ENCODE measurements at places on chromosomes 7 and 10.

- DNase-seq = peak; percentile 33
Observed at GRCh38 chr10:122780391-122780790, 65.3 kb downstream of the CUZD1 start.

GRCh38 chr7:17094963-17095574 is 203.4 kb upstream of the AHR start:
- DNase-seq = no peak

- DNase-seq = peak; percentile 80
Observed at GRCh38 chr10:112811741-112812551, 138.1 kb upstream of the TCF7L2 start.

DNA sequence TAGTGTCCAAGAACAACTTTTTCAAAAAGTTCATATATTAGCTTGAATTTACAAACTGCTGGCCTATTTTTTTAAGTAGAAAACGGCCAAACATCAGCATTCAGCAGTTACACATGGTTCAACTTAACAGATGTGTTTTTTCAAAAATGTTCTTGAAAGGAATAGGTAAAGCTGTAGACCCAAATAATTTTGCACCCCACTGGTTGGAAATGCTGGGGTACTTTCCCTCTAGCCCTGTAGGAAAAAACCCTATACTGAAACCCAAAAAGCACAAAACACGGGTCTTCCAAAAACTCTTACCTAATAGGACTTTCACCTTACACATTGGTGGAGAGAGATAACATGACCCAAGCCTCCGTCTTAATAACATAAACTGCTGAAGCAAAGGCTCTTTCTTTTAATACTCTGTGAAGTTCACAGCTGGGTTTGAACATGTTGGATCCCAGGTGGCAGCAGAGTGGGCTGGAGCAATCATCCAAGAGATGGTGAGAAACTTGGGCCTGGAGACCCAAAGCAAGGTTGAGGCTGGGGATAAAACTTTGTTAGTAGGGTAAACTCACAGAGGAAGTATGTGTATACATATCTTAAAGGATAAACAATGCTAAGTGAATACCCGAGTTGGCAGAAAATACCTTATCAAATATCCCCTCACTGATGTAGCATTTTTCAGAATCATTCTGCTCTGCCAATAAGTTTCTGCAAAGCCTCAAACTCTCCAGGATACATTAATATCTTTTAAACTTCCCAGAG is 629 bp upstream of the DNAJC9 start:
- no peak for DNase-seq

DNA sequence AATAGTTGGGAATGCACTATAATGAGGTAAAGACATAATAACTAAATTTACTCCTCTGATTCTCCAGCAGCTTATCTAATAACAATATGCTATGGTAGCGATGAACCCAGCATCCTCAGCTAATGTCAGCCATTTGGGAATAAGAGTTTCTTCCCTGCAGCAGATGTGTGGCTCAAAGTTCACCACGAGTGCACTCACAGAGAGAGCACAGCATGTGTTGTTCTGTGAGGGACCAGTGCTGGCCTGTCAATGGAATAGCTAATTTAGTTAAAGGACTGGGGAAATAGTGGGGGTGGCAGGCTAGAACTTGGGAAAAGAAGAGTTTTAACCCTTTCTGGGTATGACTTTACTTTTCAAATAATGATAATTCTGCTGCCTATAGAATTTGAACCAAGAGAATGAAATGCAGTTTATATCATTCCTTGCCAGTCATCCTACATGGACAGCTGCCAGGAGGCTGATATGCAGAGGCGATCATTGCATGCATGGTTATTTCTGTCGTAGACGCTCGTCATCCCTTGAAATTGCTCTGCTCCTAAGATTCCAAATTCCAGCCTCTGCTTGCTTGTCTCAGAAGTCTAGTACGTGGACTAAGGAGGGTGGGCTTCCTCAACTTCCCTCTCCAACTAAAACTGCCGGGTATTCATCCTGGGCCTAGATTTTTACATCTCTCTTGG is 355.6 kb downstream of the RNLS start:
- no peak for DNase-seq

DNA sequence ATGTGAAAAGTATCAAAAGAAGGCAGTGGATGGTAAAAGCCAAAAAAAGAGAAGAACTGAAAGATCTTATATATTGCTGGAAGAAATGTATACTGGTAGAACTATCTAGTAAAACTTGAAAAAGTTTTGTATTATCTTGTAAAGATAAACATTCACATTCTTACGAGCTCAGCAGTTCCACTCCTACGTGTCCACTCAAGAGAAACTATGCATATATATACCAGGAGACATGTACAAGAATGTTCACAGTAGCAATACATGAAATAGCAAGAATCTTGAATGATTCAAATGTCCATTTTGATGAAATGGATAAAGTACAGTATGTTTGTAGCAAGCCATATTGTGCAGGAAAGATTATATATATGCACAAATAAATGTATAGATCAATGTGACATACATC is 155.0 kb downstream of the RNF133 start:
- no peak for DNase-seq

DNA sequence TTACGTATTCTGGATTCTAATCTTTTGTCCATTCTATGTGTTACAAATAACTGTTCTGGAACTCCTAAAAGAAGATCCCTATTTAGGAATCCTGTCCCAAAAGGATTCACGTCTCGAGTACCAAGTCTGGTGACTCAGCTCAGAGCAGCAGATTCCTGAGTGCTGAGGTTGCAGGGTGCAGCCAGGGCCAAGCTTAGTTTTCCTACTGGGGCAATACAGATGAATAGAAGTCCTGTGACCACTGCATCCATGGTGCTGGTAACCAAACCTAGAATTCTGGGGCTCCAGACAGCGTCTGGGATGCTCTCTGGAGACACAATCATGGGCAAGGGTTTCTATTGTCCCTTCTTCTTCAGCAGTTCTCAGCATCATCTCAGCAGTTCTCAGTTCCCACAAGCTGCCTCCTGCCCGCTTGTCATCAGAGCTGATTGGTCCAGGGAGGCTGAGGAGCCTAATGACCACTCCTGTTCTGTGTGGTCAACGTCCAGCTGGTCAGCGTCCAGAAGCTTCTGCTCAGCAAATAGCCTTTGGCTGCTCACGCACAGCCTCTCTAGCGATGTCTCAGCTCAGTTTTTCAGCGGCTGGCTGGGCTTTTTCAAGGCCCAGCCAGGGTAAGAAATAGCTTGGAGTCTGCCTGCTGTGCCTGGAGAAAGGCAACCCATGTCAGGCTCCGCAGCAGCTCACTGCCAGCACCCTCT is 50.4 kb upstream of the C7orf33 start:
- DNase-seq = no peak

- no peak for DNase-seq
Observed at GRCh38 chr10:124230635-124231167, 137.3 kb upstream of the CHST15 start.

DNA sequence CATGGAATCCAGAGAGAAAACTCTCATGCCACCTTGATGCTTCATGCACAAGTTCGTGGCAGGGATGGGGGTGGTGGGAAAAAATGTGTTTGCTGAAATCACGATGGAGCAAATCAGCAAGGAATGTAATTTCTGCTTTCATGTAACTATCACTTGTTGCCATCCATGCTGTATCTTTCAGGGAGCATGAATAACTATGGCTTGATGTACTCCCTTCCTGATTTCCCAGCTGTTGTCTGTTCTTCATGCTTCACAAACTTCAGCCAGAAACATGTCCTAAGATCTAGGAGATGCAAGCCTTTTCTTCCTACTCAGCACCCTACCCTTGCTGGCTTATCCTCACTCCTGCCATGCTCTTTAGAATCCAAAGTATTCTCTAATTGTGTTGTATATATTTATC is 64.0 kb downstream of the LRRC4 start:
- no peak for DNase-seq

DNA sequence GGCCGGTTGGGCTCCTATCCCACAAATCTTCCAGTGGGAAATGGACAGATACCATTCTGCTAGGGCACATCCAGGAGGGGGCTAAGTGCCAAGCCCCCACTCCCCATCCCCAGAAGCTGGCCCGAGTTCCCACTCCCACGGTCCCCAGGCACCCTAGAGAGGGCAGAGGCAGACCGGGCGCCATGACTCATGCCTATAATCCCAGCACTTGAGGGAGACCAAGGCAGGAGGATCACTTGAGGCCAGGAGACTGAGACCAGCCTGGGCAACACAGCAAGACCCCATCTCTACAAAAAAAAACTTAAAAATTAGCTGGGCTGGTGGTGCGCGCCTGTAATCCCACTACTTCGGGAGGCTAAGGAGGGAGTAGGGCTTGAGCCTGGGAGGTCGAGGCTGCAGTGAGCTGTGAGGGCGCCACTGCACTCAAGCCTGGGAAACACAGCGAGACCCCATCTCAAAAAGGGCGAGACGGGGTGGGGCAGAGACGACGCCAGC is 870 bp downstream of the GNA12 start:
- no peak for DNase-seq

DNA sequence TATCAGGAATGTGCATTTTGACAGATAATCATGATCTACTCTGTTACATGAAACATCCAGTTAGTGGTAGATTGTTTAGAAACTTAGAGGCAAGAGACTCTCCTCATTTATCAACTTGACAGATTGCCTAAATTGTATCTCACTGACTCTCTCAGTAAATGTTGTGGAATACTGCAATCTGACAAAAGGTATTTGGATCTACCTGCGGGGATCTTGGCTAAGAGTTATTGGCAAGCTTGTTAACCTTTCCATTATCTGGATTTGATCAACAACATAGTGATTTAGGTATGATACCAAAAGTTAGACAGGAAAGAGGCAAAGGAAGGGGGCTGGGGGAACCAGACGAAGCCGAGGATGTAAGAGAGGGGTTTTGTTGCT is 2.0 kb downstream of the VSTM2A start:
- DNase-seq = no peak

DNA sequence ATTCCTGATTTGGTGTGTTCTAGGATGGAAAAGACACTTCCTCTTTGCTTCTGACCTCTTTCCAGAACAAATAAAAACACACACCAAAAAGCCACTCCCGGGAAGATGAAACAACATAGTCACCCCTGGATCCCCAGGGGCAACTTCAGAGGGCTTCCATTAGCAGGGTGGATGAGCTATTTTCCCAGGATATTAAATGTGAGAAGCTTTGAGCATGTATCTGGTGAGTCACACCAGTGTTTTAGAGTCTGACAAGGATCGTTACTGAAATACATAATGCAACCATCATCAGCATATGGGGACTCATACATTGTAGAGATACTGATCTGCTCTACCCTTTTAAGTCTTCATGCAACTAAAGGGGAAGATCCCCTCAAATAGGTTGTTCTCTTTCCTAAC is 115.5 kb upstream of the ZNF438 start:
- DNase-seq = no peak

- DNase-seq = no peak
Observed at GRCh38 chr7:55073976-55074528, 55.2 kb downstream of the EGFR start.

- no peak for DNase-seq
Observed at GRCh38 chr7:148835854-148836253, 48.2 kb downstream of the EZH2 start.

DNA sequence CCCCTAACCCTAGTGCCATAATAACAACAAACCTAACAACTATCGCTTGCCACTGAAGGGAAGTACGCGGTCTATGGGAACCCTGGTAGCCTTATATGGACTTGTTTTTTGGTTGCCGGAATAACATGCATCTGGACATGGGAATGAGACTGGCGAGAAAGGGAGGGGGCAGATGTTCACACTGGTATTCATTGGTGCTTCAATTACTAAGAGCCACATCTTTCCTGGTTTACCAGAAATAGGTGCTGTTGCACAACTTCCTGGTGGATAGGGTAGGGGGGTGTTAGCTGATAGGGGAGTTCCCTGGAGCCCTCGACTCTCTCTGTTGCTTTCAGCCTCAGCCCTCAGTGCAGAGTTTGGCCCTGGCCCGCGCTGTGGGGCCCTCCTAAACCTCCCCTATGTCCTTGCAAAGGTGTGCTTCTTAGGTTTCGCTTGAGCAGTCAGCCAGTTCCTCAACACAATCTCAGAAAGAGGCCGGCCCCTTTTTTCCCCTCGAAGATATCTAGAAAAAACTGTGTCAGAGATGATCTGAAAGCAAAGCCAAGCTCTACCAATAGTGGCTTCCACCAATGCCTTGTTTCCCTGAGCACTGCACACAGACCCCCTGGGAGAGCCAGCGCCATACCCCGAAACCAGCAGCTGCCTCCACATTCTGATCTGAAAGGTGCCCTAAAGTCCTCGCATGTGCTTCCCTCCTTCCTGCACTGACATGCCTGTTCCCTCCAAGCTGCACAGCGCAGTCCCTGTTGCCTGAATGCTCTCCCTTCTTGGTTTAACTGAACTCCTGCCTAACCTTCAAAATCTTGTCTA is 13.5 kb downstream of the TBXAS1 start:
- no peak for DNase-seq

- no peak for DNase-seq
Observed at GRCh38 chr7:129610709-129611245, 743 bp upstream of the NRF1 start.

GRCh38 chr7:77466450-77466849 is 50.3 kb upstream of the GSAP start:
- DNase-seq = no peak

DNA sequence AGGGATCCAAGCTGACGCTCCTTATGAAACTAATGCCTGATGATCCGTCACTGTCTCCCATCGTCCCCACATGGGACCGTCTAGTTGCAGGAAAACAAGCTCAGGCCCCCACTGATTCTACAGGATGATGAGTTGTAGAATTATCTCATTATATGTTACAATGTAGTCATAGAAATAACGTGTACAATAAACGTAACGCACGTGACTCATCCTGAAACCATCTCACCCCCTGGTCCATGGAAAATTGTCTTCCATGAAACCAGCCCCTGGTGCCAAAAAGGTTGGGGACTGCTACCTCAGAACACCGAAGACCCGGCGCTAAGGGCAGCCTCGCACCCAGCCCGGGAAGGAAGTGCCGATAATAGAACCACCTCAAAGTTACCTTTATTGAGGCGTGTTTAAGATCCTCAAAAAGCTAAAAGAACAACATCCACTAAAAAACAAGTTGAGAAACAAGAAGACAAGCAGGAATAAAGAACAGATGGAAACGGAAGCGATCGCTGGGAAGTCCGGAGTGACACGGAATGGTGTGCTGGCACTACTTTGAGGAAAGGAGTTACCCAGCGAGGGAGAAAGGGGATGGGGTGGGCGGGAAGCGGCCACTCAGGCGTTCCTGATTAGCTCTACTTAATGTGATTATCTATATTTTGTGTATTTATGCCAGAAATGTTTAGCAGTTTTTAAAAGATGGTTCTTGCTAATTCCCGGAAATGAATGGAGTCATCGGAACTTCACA is 50.1 kb upstream of the PRKAR1B start:
- no peak for DNase-seq

DNA sequence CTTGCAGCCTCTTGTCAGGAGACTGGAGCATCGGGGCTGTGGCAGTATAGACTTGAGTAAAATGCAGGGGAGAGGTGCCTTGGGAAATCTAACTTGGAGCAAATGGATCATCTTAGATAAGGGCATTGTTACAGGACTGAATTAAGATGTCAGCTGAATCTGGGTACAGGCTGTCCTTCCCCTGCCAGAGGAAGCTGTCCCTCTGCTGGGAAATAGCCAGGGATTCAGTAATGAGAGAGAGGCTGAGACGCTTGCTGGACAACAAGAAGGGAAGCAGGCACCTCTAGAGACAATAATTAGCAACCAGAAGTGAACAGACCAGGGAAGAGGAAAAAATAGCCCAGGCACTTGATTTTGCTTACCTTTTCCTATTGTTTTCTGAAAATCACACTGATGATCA is 20.7 kb upstream of the RAPGEF5 start:
- no peak for DNase-seq

- no peak for DNase-seq
Observed at GRCh38 chr10:87869773-87870551, 6.5 kb downstream of the PTEN start.
